ENCODE measurements at places on chromosomes 4 and X. TPM values are rescaled to one million over a fixed set of nuclear protein-coding genes. Genes with fewer than 3 reads are reported as not detected.

CSAG2 gene
- not detected for total RNA-seq

FGB gene
- total RNA-seq = not detected

NUDT6 gene
- total RNA-seq = 16.1 TPM

MFAP3L gene
- 4.9 TPM for total RNA-seq

AVPR2 gene
- 4.9 TPM for total RNA-seq

APOO gene
- total RNA-seq = 103 TPM

KIF4A gene
- 0.20 TPM for total RNA-seq

FAAH2 gene
- 0.34 TPM for total RNA-seq

ADRA2C gene
- total RNA-seq = 4.6 TPM

YY2 gene
- 1.0 TPM for total RNA-seq

CENPU gene
- 1.1 TPM for total RNA-seq

ADAM29 gene
- total RNA-seq = not detected

SYTL4 gene
- 1.8 TPM for total RNA-seq

NWD2 gene
- not detected for total RNA-seq

GSX2 gene
- not detected for total RNA-seq

RAB40A gene
- not detected for total RNA-seq

CLIC2 gene
- total RNA-seq = 8.8 TPM

MTNR1A gene
- not detected for total RNA-seq

FAM184B gene
- not detected for total RNA-seq

TMEM47 gene
- 27.7 TPM for total RNA-seq
